Aorta (tissue), 5 donors: ENCODE measurements at places on chromosomes 12 and 14. TPM values are rescaled to one million over a fixed set of nuclear protein-coding genes. Genes with fewer than 3 reads are reported as not detected.
A peak's percentile ranks its signal among the peaks of the same experiment; 100 is the strongest.

- no peak for DNase-seq
Observed at GRCh38 chr14:47332106-47332505, 343.3 kb downstream of the MDGA2 start.

DNA sequence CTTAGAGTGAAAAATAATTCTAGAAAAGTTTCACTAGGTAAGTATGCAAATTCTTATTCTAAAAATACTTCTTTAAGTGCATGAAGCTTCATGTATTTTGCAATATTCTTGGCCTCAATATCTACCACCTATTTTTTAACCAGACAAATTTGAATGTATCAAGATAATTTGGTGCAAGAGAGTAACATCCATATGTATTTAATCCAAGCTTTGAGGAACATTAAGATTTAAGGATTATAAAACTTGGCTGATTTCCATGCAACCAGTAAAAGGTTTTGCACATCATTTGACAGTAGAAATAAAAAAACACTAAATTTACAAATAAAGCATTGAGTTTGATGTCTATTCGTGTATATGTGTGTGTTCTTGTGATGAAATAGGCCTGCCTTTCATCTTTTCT lies 7.7 kb downstream of the LUM start:
- DNase-seq, result no peak

GRCh38 chr12:14410841-14411569 lies 45.5 kb downstream of the ATF7IP start:
- no peak for DNase-seq

DNAI7 gene
- total RNA-seq, result 1.2 TPM

- peak; percentile 65 for DNase-seq
Observed at GRCh38 chr12:6312529-6313325, 2.2 kb downstream of the PLEKHG6 start.

- DNase-seq, result no peak
Observed at GRCh38 chr12:117377758-117378157, 16.3 kb upstream of the NOS1 start.

P3H3 gene
- 43.5 TPM for total RNA-seq
